ENCODE measurements at places on chromosomes 7 and 10. TPM values are rescaled to one million over a fixed set of nuclear protein-coding genes. Genes with fewer than 3 reads are reported as not detected.

GRCh38 chr7:45162311-45162845, 4.8 kb downstream of the RAMP3 start:
- no peaks in the 10 kb centered on the region for H3K4me1 ChIP-seq
- H3K4me3 ChIP-seq, result no peak overlapping the region
- H3K36me3 ChIP-seq, result no peaks in the 10 kb centered on the region
- no peak for DNase-seq
- H3K27ac ChIP-seq, result no peak overlapping the region

- H3K36me3 ChIP-seq, result no peaks in the 10 kb centered on the region
- no peak overlapping the region for H3K27ac ChIP-seq
- H3K4me3 ChIP-seq, result no peak overlapping the region
- peaks cover 6% of the 10 kb centered on the region for H3K4me1 ChIP-seq
- peak; percentile 14 for DNase-seq
These were observed 143.3 kb upstream of the KAT6B start for GRCh38 chr10:74683067-74683466.

The MARVELD1 gene
- polyA plus RNA-seq, result 32.9 TPM

The MRLN gene
- polyA plus RNA-seq, result 0.33 TPM

The TMEM130 gene
- polyA plus RNA-seq, result 4.4 TPM
